ENCODE measurements at places on chromosomes 5 and 9. TPM values are rescaled to one million over a fixed set of nuclear protein-coding genes. Genes with fewer than 3 reads are reported as not detected.

Gene CSF1R
- not detected for total RNA-seq

GRCh38 chr5:50864466-50864865 lies 198.0 kb downstream of the PARP8 start:
- DNase-seq = no peak

DNA sequence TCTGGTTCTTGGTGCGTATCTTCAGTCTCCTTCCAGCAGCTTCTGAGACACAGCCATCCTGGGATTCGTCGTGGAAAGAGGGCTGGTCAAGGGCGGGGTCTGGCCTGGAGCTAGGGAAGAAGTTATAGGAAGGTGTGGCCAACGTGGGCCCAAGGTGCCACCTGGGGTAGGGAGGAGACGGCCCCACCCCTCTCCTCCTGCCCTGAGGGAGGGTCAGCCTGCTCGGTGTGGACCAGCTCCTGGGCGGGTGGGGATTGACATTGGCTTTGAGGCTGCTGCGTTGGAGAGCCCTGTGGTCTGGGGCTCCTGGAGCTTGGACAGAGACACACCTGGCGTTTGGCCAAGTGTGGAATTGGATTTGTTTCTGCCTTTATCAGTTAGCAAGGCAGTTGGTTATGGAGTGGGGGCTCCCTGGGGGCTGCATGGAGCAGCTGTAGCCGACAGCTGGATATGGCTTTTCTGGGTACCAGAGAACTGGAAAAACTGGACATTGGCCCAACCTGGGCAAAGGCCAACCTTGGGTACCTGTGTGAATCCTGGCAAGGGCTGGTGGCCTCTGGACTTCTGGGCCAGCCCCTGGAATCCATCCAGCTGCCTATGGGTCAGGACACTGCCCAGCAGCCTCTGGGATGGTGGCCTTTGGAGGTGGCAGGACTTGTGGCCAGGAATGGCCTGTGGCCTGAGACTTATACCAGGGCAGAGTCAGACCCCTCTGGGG lies 75.7 kb upstream of the PPP1R26 start:
- no peak for DNase-seq

- no peak for DNase-seq
Measured at GRCh38 chr5:35618304-35618636, 607 bp downstream of the SPEF2 start.

- DNase-seq = no peak
Measured at GRCh38 chr9:33139421-33140228, 27.5 kb downstream of the B4GALT1 start.
